Muscle of leg (tissue), 16 donors: ENCODE measurements at places on chromosomes 1 and 21. TPM values are rescaled to one million over a fixed set of nuclear protein-coding genes. Genes with fewer than 3 reads are reported as not detected.

The AXDND1 gene
- 0.13 TPM for total RNA-seq

The CROCC gene
- 15.2 TPM for total RNA-seq

The FLG2 gene
- total RNA-seq, result not detected

The EFNA1 gene
- total RNA-seq, result 15.3 TPM

The ILDR2 gene
- 2.5 TPM for total RNA-seq

The IVL gene
- total RNA-seq, result not detected

The TOR3A gene
- 10.3 TPM for total RNA-seq

The TRMT13 gene
- total RNA-seq, result 15.3 TPM

The EEIG2 gene
- total RNA-seq, result 14.5 TPM

The TRIM46 gene
- total RNA-seq, result 0.22 TPM

The TNNI3K gene
- total RNA-seq, result 2.2 TPM

The TRNP1 gene
- 1.3 TPM for total RNA-seq

The TBX15 gene
- total RNA-seq, result 41.4 TPM

The DTL gene
- total RNA-seq, result 8.2 TPM

The DFFB gene
- 4.3 TPM for total RNA-seq

The OLFML2B gene
- 78.4 TPM for total RNA-seq

The VAMP4 gene
- total RNA-seq, result 5.5 TPM

The ESPN gene
- total RNA-seq, result 0.22 TPM

The OLIG1 gene
- 0.13 TPM for total RNA-seq

The COL16A1 gene
- total RNA-seq, result 229 TPM

The AJAP1 gene
- 0.58 TPM for total RNA-seq

The OR10Z1 gene
- total RNA-seq, result not detected

The MCOLN2 gene
- total RNA-seq, result 0.18 TPM

The PTGER3 gene
- 1.4 TPM for total RNA-seq

The SLFNL1 gene
- total RNA-seq, result 0.58 TPM

The S1PR1 gene
- 10.8 TPM for total RNA-seq

The HES3 gene
- total RNA-seq, result not detected

The TRIM17 gene
- total RNA-seq, result 0.27 TPM

The CCT3 gene
- total RNA-seq, result 207 TPM

The TSPEAR gene
- 0.04 TPM for total RNA-seq

The KNCN gene
- total RNA-seq, result not detected

The BNIPL gene
- 0.53 TPM for total RNA-seq

The MMEL1 gene
- 0.31 TPM for total RNA-seq

The OLFML3 gene
- 194 TPM for total RNA-seq

The PLA2G2D gene
- not detected for total RNA-seq

The ZC3H12A gene
- 0.93 TPM for total RNA-seq

The AP4B1 gene
- 20.2 TPM for total RNA-seq
